ENCODE measurements at places on chromosomes 12 and 14.

DNA sequence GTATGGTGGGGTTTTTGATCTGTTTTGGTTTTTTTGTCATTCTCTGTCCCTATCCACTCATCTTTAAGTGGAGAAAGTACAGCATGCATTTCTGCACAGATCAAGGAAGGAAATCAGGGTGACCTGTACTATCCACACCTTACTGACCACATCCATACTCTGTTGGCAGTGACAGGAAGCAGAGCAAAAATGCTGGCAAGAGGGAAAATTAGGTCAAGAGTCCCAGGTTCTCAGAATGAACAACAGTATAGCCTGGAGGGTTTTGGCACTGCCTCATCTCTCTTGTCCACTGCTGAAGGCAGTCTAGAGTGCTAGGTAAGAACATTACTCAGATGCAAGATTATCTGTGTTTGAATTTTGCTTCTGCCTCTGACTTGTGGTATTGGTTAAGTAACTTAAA, 70.7 kb downstream of the TAOK3 start:
- no peak for DNase-seq

- DNase-seq = no peak
Measured at GRCh38 chr12:5294274-5295070, 137.4 kb upstream of the NTF3 start.

DNA sequence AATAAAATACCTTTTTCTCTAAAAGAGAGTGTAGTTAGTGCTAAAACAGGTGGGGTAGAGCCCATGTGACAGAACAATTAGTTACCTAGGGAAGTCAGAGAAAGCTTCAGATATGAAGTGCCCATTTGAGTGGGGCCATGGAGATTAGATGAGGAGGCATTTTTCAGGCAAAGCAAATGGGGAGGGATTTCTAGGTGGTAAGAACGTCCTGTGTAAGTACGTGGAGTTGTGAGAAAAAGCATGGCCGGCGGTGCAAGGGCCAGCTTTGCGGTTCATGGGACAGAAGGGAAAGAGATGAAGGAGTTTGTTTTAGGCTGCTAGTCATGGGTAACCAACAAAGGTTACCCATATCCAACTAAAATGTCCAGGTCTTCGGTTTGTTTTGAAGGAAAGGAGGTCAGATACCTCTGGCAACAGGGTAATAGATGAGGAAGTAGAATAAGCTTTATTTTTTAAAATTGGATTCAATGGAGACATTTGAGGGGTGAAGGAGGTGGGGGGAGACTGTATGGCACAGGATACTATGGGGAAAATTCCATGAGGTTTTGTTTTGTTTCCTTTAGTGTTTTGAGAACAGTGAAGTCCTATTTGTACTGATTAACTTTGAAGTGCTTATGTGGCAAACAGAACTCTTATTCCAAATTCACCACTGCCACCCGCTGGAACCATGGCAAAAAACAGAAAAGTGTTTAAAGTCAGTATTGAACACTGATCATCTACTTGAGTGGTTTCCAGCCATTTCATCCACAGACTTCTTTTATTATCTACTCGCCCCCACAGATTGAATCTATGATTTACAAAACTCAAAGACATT, 10.0 kb upstream of the SNRPF start:
- DNase-seq = no peak

GRCh38 chr12:19915392-19916195, 452.7 kb upstream of the PDE3A start:
- DNase-seq = no peak

- DNase-seq = no peak
Measured at GRCh38 chr14:86787717-86788116, 1205.3 kb downstream of the GALC start.

DNA sequence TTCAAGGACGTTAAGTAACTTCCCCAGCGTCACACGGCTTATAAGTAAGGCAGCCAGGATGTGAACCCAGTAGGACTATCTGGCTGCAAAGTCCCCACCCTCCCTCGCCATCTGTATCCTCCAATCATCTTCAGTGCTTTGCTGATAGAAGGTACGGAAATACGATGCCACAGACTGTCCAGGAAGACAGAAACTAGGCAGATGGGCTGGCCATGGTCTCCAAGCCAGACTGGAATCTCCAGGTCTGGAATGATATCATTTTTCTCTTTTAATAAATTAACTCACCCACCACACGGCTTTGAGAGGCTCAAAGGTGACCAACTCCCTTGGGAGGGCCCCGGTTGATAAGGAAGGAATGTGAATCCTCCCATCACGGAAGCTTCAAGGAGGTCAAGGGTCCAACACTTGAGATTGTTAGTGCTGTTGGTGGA, 16.3 kb upstream of the BDKRB1 start:
- DNase-seq = no peak
